ENCODE measurements at places on chromosomes 12 and 14.

DNA sequence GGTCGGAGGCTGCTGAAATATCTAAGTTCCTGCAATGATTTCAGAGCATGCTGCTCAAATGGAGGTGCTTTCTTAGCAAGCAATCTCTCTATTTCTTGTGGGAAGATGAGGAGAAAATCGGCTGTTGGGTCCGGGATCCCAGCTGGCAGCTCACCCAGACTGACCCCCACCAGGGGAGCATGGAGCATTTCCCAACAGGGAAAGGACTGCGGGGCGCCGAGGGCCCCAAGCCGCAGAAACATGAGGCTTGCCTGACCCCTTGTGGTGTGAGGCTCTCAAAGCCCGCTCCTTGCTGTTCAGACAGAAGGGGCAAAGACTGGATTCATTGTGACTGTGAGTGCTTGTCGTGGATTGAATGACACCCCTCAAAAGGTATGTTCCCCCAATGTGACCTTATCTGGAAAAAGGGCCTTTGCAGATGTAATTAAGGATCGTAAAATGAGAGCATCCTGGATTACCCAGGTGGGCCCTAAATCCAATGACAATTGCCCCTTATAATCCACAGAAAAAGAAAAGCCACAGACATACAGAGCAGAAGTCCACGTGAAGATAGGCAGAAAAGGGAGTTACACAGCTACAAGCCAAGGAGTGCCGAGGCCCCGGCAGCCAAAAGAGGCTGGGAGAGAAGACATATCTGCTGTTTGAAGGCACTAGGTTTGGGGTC is 116.3 kb upstream of the VASH1 start:
- DNase-seq: no peak

GRCh38 chr12:44889926-44890325 is 13.8 kb upstream of the NELL2 start:
- DNase-seq: no peak

DNA sequence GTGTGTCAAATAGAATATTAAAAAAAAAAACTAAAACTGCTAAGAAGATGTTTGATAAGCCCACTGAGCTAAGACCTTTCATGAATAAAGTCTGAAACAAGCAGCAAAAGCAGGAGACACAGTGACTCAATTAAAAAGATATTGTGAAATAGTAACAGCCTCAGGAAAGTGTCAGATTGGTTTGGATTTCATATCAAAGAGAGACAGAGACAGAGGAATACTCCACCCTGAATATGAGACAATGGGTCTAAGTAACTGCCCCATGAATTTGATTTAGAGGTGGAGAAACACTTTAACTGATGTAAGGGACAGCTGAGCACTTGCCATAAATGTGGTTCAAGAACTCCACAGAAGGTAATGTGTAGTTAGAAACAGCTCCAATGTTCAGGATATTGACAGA is 277.9 kb upstream of the FOXG1 start:
- DNase-seq: no peak

- DNase-seq: no peak
Measured at GRCh38 chr14:34350903-34351302, 111.1 kb downstream of the SPTSSA start.

- DNase-seq: no peak
Measured at GRCh38 chr14:58737511-58737910, 99.7 kb downstream of the DACT1 start.

DNA sequence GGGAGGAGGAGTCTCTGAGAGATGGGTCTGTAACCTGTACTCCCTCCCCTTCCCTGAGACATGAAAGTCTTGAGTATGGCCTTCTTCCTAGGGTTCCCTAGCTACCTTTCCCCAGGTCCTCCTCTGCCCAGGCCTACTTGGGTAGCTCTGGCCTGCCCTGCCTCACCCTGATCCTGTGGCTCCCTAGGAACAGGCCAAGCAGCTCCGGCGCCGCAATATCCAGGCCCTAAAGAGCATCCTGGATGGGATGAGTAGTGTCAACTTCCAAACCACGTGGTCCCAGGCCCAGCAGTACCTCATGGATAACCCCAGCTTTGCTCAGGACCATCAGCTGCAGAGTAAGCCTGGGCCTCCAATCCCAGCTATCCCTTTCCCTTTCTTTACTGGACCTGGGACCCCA is 12.3 kb downstream of the PRPF40B start:
- DNase-seq: no peak

DNA sequence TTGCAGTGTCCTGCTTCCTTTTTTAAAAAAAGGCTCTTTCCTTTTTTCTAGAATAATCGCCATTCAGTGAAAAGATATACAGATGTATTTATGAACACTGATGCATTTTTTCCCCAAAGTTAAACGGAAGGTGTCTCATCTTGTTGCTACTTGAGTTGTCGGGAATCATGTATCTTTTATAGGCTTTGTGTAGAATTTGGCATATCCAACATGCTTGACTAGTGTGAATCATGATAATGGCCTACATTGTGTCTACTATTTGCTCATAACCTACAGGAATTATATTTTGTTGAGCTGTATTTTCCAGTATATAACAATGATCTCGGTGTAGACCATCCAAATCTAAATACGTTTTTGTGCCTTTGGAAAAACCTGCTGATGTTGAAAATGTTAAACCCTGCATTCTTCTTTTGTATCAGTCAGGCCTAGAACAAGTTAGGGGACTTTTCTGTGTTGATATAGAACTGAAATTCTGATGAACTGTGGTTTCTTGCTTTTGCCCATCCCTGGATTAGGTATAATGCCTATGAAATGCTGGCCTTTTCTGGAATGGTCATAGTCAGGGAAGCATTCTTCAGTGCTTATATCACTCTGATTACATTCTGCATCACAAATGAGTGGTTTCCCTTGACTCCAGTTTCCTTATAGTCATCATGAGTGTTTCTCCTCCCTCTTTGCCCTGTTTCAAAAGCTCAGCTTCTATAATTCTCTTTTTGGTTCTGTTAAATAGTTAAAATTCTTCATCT is 10.8 kb downstream of the BMAL2 start:
- no peak for DNase-seq

GRCh38 chr14:25396128-25396527 is 346.2 kb upstream of the STXBP6 start:
- DNase-seq: no peak

DNA sequence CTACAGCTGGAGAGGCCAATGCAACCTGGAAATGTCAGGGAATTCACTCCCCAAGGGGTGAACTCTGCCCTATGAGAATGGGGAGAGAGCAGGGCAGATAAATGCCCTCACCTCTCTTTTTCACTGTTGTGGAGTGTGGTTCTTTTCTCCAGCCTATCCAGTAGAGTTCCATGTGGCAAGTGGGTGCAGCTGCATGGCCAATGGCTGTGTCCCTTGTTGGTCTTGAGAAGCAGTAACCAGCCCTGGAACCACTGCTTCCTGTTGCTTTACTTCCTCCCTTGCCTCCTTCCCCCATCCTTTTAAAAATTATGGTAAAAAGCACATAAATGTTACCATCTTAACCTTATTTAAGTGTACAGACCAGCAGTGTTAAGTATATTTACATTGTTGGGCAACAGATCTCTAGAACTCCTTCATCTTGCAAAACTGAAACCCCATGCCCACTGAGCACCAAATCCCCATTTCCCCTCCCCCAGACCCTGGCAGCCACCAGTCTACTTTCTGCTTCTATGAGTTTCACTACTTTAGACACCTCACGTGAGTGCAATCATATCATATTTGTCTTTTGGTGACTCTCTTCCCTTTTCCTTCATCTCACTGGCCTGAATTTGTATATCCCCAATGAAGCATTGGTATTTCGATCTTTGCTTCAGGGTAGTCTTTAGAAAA is 77.0 kb upstream of the GRIP1 start:
- DNase-seq: no peak

DNA sequence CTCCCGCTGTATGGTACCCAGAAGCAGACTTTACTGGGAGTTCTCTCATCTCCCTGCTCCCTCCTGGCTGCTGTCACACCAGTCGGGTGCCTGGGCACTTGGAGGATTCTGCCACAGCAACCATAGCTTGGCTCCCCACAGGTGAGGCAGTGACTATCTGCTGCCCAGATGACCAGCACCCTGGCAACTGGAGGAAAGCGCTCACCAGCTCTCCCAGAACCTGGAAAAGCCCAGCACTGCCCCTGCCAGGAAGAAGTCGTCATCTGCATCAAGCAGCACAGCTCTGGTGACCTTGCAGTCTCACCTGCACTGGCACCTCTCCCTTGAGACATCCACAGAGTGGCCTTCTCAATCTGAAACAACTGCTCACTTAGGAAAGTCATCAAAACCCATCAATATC is 31.9 kb upstream of the TC2N start:
- DNase-seq: no peak

DNA sequence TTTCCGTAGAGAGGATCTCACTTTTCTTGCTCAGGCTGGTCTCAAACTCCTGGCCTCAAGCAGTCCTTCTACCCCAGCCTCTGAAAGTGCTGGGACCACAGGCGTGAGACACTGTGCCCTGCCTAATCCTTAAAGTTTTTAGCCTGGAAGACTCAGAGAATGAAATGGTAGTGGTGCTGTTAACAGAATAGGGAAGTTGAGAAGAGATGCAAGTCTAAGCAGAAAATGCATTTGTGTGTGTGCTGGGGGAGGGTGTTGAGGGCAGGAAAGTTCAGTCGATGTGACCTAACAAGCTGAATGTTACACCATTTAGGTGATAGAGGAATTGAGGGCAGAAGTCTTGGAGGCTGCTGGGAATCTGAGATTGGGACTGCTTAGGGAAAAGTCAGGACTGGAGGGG is 6.9 kb upstream of the TUBA1A start:
- no peak for DNase-seq

GRCh38 chr12:105234197-105234596 is 1.8 kb downstream of the APPL2 start:
- no peak for DNase-seq

GRCh38 chr12:68521848-68522502 is 88.7 kb upstream of the RAP1B start:
- no peak for DNase-seq

- no peak for DNase-seq
Measured at GRCh38 chr14:43019826-43020225, 1413.2 kb downstream of the LRFN5 start.

DNA sequence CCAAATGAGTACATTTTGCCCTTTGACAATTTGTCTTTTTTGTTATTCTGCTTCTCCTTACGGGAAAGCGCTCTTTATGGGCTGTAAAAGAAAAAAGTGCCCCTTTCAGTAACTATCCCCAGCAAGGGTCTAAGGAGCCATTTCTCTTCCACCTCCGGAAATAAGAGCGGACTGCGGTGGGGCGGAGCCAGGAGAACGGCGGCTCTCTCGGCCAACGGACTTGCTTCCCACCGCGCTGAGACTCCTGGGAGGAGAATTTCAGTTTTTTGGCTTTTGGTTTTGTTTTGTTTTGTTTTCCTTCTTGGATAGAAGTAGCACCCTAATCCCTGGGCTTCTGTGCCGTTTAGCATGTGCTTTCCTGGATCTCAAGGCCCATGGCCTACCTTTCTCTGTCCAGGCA is 43.5 kb downstream of the ZNF641 start:
- no peak for DNase-seq

DNA sequence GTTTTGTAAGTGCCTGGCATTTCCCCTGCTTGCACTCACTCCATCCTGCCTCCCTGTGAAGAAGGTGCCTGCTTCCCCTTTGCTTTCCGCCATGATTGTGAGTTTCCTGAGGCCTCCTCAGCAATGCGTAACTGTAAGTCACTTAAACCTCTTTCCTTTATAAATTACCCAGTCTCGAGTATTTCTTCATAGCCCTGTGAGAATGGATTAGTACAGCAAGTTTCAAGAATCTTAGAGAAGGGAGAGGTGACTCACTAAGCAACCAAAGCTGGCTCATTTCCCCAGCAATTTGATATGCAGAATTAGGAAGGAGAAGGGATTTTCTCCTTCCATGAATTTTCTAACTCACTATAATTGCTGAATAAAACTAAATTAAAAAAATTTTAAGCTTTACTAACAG is 251.0 kb upstream of the FOXG1 start:
- DNase-seq: no peak

- no peak for DNase-seq
Measured at GRCh38 chr14:100857923-100858837, 32.3 kb downstream of the MEG3 start.

- DNase-seq: no peak
Measured at GRCh38 chr12:11827091-11828061, 177.9 kb downstream of the ETV6 start.

DNA sequence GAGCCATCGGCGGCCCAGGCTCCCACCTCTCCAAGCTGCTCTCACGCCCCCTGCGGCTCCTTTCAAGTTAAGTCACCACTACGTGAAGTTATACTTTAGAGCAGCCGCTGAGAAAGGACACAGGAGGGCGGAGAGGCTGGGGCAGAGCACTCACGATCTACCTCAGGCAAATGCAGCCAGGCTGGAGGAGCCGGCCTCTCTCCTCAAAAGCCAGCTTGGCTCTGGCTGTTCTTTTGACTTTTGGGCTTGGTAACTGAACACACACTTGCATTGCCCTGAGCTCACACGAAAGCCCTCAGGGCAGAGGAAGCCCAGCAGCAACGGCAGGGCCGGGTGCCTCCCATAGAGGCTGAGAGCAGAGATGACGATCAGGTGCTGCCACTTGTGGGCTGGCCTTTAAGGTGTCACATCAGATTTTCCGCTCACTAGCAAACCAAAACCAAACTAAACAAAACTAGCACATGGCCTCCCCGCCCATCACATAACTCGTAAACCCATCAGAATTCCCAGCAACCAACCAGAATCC is 75.2 kb downstream of the PITPNM2 start:
- peak; percentile 50 for DNase-seq

DNA sequence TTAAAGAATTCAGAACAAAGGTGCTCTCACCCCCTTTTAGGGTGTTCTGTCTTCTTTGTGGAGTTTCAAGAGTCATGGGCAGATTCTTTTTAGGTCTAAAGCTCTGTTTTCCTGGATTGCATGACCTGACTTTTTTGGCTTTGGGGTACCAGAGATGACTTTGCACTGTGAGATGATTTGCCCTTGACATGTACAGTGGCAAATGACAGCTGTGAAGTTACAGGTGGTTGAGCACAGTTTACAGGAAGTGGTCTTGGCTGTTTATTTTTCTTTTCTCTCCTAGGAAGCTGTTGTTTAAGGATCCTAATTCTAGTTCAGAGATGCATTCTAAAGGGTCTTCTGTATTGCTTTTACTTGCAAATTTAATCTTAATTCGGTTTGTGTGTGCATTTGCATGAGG is 83.8 kb upstream of the METAP2 start:
- DNase-seq: no peak

DNA sequence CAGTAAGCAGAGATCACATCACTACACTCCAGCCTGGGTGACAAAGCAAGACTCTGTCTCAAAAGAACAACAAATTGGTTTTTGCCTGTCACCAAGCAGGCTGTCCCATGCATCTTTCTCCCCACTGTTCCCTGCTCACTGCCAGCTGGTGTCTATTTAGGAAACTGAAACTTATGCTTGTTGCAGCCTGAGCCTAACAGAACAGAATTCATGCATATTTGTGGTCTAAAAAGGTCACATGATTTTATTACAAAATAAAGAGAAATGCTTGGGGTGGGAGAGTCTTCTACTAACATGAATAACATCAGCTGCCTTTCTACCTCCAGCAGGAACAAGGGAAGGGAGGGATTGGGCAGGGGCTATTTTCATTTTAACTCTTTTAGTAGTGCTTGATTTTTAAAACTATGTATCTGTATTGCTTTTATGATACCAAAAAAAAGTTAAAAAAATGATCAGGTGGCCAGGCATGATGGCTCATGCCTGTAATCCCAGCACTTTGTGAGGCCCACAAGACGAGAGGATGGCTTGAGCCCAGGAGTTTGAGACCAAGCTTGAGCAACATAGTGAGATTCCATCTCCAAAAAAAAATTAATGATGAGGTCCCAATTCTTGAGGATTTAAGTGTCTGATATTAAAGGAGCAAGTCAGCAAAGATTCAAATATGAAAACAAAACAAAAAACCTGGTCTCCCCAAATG is 923 bp downstream of the STAT2 start:
- DNase-seq: no peak

- no peak for DNase-seq
Measured at GRCh38 chr12:46459111-46459510, 86.5 kb upstream of the SLC38A2 start.

GRCh38 chr12:75432924-75433323 is 42.0 kb downstream of the GLIPR1L2 start:
- DNase-seq: no peak

Data from stimulated activated CD4-positive, alpha-beta T cell treated with anti-CD3 and anti-CD28 coated beads, TNF-alpha, amount 100 ng/mL, for 4 hours (primary cell).